Peyer's patch (tissue), 4 donors: ENCODE measurements at places on chromosomes 1 and 21.
A peak's percentile ranks its signal among the peaks of the same experiment; 100 is the strongest.

DNA sequence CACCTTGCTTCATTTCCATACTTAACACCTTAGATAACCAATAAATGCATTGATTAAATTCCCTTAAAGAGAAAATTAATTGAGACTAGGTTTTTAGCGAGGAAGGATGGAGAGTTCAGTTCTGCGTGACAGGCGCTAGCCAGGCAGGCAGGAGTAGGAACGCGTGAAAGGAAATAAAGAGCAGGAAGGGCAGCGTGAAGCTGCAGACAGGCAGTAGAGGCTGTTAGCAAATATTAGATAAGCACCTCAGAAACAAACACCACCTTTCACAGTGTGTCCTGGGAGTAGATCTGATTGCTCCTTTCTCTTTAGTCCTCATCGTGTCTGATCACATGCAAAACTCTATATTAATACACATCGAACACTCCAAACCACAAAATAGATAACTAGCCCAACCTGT is 282.7 kb upstream of the ADGRL2 start:
- DNase-seq, result no peak

- no peak for DNase-seq
Observed at GRCh38 chr1:17610713-17611112, 71.2 kb downstream of the ARHGEF10L start.

GRCh38 chr1:20936216-20936615 is 149.1 kb upstream of the HP1BP3 start:
- DNase-seq, result no peak

- DNase-seq, result no peak
Observed at GRCh38 chr1:24386241-24386640, 27.3 kb downstream of the STPG1 start.

- no peak for DNase-seq
Observed at GRCh38 chr1:19072285-19072981, 116.0 kb upstream of the IFFO2 start.

- no peak for DNase-seq
Observed at GRCh38 chr1:32684167-32684811, 18.3 kb downstream of the SYNC start.

DNA sequence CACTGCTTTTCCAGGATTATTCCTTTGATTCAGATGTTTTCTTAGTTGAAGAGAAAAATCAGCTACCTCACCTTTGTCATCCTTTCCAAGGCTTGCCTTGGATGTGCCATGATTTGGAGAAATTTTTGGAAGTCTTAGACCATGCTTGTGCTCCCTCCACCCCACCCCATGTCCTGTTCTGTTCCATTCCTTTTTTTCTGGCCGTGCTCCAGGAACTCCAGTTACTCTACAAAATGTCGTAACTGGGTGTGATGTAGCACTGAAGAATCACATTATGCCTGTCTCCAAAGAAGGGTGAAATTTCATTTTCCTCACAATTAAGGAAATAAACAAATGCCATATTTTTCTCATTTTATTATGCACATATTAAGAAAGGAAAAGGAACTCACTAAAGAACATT is 217.8 kb upstream of the ZRANB2 start:
- DNase-seq, result no peak

DNA sequence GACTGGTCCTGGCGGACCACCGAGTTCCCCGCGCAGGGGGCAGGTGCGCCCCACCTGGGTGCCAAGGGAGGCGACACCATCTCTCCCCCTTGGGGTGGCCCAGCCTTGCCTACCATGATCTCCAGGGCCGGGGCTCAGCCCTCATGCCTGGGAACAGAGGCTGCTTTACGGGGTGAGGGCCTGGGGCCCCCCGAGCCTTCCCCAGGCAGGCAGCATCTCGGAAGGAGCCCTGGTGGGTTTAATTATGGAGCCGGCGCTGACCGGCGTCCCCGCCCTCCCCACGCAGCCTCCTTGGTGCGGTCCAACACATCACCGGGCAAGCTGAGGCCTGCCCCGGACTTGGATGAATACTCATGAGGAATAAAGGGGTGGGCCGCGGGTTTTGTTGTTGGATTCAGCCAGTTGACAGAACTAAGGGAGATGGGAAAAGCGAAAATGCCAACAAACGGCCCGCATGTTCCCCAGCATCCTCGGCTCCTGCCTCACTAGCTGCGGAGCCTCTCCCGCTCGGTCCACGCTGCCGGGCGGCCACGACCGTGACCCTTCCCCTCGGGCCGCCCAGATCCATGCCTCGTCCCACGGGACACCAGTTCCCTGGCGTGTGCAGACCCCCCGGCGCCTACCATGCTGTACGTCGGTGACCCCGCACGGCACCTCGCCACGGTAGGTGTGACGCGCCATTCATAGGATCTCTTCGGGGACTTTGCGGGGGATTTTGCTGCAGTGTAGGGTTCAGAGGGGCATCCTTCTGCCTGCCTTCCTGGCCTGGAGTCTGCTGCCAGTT is 38.2 kb downstream of the TP73 start:
- no peak for DNase-seq

GRCh38 chr1:157262891-157263290 is 124.7 kb upstream of the ETV3 start:
- DNase-seq, result no peak

DNA sequence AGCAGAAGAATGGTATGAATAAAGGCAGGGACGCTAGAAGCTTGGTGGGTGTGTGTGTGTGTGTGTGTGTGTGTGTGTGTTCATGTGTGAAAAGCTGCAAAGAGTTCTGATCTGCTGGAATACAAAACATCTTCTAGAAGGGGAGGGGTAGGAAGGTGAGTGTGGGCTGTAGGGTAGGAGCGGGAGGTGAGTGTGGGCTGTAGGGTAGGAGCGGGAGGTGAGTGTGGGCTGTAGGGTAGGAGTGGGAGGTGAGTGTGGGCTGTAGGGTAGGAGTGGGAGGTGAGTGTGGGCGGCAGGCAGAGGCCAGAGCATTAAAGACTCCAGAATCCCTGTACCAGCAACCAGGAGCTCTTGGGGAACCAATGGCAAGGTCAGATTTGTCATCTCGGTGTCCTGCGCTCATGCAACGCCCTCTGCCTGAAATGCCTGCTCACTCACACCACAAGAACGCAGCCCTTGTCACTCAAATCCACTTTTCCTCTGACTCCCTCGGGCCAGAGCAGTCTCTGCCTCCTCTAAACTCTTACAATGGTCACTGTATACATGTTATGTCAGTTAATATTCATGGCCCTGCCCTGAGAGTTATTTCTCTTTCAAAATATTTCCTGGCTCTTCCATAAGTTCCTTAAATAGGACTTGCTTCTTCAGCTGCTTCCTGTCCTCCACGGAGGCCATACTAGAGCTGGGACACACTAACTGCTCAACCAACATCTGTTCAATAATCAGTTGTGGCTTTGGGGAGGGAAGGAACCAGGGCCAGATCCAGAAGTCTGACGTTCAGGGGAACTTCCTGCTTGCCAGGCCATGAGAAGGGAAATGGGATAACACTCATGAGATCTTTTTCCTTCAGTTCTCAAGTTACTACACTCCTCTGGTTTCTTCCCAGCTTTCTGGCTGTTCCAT is 53.6 kb upstream of the ZNF644 start:
- DNase-seq, result no peak

DNA sequence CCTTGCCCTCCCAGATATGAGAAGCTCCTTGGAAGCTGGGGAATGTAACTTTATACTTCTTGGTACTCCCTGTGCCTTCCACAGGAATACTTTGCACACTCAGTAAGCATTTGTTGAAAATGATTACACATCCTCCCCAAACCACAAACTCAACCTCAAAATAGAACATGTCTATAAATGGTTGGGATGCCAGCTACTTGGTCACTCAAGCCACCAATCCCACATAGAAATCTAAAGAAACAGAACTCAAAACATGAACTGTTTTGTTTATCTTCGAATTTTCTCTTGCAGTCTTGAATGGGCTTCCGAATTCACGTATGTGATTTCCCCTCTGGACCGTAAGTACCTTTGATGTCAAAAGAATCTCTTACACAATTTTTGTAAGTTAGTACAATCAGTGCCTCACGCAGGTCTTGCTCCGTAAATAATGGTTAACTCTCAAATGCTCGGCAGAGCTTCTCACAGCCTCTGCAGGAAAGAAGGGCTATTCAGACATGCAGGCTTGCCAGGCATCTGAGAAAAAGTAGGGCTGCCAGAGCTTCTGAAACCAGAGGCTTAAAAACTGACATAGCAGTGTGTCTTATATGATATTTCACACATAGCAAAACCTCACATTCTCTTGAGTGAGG is 26.9 kb downstream of the SORT1 start:
- no peak for DNase-seq

DNA sequence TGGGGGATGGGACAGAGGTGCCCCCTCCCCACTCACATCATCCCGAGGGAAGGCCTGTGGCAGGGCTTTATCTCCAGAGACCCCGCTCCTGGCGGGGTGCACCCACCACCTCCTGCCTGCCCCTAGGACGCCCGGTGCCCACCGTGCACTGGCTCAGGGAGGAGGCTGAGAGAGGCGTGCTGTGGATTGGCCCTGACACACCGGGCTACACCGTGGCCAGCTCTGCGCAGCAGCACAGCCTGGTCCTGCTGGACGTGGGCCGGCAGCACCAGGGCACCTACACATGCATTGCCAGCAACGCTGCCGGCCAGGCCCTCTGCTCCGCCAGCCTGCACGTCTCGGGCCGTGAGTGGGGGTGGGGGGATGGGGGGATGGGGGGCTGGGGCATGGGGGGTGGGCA is 71.7 kb downstream of the TRIM11 start:
- DNase-seq, result peak; percentile 25

DNA sequence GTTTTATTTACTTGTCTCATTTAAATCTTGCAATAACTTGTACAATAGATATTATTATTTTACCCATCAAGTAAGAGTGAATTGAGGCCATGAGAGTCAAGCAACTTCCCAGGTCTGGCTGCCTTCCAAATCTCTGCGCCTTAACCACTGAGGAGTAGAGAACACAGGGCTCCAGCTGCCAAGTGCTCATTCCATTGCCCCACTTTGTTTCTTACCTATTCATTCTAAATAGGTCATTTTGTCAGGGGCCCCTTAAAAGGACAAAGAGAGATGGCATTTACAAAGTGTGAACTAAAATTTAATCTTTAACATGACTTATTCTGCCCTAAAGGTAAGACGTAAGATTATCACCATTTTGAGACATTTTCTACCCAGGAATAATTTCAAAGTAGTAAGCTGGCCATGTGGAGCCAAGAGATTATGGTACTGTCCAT is 3.5 kb downstream of the PPP1R15B start:
- DNase-seq, result no peak

DNA sequence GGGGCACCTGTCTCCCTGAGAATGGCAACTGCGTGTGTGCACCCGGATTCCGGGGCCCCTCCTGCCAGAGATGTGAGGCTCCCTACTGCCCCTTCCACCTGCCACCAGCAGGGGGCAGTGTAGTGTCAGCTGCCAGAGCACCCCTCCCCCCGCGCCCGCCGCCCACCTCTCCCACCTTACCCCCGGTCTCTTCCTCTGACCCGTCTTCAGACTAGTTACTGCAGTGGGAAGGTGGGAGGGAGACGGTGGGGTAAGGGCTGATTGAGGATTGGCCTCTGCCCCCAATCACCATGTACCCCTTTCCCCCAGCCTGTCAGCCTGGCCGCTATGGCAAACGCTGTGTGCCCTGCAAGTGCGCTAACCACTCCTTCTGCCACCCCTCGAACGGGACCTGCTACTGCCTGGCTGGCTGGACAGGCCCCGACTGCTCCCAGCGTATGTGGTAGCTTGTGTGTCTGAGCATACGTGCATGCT is 10.1 kb upstream of the LRRC71 start:
- DNase-seq, result no peak

DNA sequence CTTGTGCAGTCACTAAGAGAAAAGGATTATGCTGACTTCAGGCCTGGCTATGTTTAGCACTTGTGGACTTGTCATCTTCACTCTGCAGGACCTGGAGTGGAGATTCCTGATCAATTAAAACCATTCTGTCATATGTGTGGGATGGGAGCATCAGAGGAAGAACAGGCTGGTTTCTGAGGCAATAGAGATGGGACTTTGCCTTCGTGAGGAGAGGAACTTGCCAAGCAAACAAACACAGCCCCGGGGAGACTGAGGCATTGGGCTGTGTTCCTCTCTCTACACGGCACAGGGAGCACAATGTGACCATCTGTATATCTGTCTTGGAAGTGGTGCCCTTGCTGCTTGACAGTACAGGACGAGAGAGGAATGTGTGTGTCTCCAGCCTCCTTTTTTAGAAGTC is 23.1 kb downstream of the VASH2 start:
- no peak for DNase-seq
